ENCODE measurements at places on chromosomes 7 and 10.
A peak's percentile ranks its signal among the peaks of the same experiment; 100 is the strongest.

DNA sequence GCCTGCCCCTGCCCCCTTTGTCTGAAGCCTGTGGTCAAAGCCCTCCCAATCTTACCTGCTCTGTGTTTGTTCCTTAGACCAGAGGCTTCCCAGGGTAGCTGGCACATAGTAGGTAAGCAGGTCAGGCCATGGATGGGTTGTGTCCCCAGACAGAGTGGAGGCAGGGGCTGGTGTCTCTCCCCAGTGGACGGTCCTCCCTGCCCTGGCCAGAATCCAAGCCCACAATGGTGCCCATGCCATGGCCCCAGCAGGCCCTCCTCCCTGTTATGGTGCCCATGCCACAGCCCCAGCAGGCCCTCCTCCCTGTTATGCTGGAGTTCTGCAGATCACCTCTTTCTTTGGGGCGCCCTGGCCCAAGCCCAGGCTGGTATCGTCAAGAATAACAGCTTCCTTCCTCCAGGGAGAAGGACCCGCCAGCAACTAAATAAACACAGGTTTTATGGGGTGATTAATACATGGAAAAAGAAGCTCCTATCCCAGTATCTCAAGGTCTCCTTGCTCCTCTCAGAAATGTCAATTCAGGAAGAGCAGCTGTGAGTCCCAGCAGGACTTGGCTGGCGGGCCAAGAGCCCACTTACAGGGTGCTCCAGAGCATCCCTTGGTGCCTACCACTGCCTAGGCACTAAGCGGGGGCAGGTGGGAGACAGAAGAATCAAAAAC is 82.0 kb downstream of the NEURL1 start:
- no peak for DNase-seq

GRCh38 chr7:1234881-1235500 is 2.3 kb downstream of the UNCX start:
- no peak for DNase-seq

- DNase-seq: no peak
Observed at GRCh38 chr10:122303271-122304053, 32.4 kb downstream of the BTBD16 start.

- no peak for DNase-seq
Observed at GRCh38 chr7:111568419-111568818, 6.1 kb upstream of the IMMP2L start.

- peak; percentile 32 for DNase-seq
Observed at GRCh38 chr10:3401491-3401938, 228.9 kb upstream of the PITRM1 start.

DNA sequence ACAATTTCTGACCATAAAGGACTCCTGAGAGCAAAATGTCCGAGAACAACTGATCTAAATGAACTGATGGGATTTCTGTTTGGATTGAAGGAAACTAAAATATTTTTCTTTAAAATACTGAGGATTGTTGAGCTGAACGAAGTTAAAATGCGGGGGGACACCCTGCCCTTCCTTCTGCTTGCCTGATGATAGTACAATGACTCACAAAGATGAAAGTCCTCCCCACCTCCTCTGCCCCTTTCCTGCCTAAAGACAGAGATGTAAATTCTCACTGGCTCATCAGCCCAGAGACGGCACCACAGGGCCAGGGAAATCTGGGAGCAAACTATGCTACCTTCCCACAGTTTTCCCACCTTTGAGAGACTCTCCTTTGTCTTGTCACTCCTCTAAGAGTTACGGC is 180.6 kb downstream of the PHTF2 start:
- DNase-seq: no peak

DNA sequence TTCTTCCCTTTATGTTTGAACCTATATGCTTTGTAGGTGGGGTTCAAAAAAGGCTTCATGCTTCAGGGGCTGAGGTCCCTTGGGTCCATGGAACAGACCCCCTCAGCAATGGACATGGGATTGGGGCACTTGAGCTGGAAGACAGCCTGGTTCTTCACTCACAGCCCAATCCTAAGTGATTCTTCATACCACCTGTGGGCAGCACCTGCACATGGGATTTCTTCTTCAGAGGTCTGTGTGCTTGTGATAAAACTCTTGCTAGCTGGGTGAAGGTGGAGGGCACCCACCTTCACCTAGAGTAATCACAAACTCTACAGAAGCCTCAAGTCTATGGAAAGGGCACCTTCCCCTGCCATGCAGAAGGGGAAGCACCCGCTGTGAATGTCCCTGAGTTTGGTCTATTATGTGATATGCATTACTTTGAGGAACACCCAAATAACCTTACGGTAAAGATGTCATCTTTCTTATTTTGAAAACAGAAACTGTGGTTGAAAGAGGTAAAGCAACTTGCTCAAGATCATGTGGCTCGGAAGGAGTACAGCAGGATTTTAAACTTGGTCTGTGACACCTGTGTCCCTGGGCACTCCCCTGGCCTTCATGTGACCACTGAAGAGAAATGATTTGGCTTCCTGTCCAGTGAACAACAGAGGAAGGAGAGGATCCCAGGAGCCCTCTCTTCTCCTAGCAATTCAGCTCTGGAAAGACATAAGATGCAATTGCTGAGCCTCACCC is 469.5 kb upstream of the ZMIZ1 start:
- DNase-seq: no peak

GRCh38 chr10:60883187-60883586 is 60.8 kb downstream of the RHOBTB1 start:
- DNase-seq: no peak

GRCh38 chr10:119526621-119527592 is 15.6 kb downstream of the RGS10 start:
- DNase-seq: no peak

- DNase-seq: no peak
Observed at GRCh38 chr7:109126404-109127050, 556.9 kb downstream of the DNAJB9 start.

DNA sequence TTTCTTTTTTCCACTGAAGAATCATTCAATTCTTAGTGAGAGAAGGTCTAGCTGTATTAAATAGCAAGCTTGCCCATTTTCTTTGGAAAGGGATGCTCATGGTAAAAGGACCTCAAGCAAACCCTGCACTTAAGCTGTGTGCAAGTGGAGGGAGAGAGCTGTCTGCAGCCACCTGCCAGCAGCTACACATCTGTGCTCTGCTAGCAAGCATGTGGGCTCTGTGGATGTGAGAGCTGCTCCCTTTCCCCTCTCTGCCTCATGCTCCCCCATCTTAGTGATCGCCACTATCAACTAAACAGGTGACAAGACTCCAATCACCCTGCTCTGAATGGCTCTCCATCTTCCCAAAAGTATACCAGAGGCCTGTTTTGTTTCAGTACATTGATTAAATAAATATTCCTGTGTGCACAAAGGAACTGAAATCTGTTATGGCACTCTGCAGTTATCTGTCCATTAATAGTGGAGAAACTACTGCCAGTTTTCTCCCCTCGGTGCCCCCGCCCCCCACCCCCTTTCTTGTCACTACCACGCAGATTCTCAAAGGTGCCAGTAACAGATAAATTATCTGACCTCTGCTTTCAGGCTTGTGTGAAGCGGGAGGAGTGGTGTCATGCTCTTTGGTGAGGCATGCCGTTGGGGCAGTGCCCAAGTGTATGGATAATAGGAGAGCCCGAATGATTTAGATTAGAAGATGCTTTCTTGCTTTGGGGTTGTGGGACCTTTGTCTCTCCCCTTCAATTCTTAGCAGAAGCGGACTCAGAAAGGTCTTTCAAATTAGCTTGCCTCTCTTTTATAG is 26.4 kb downstream of the AUTS2 start:
- no peak for DNase-seq

DNA sequence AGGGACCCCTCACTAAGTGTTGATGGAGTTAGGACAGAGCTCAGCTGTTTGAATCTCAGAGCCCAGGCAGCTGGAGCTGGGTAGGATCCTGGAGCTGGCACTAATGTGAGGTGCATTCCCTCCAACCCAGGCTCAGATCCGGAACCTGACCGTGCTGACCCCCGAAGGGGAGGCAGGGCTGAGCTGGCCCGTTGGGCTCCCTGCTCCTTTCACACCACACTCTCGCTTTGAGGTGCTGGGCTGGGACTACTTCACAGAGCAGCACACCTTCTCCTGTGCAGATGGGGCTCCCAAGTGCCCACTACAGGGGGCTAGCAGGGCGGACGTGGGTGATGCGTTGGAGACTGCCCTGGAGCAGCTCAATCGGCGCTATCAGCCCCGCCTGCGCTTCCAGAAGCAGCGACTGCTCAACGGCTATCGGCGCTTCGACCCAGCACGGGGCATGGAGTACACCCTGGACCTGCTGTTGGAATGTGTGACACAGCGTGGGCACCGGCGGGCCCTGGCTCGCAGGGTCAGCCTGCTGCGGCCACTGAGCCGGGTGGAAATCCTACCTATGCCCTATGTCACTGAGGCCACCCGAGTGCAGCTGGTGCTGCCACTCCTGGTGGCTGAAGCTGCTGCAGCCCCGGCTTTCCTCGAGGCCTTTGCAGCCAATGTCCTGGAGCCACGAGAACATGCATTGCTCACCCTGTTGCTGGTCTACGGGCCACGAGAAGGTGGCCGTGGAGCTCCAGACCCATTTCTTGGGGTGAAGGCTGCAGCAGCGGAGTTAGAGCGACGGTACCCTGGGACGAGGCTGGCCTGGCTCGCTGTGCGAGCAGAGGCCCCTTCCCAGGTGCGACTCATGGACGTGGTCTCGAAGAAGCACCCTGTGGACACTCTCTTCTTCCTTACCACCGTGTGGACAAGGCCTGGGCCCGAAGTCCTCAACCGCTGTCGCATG is 5.2 kb downstream of the CHPF2 start:
- no peak for DNase-seq

GRCh38 chr7:47328392-47329319 is 253.3 kb downstream of the TNS3 start:
- DNase-seq: no peak

DNA sequence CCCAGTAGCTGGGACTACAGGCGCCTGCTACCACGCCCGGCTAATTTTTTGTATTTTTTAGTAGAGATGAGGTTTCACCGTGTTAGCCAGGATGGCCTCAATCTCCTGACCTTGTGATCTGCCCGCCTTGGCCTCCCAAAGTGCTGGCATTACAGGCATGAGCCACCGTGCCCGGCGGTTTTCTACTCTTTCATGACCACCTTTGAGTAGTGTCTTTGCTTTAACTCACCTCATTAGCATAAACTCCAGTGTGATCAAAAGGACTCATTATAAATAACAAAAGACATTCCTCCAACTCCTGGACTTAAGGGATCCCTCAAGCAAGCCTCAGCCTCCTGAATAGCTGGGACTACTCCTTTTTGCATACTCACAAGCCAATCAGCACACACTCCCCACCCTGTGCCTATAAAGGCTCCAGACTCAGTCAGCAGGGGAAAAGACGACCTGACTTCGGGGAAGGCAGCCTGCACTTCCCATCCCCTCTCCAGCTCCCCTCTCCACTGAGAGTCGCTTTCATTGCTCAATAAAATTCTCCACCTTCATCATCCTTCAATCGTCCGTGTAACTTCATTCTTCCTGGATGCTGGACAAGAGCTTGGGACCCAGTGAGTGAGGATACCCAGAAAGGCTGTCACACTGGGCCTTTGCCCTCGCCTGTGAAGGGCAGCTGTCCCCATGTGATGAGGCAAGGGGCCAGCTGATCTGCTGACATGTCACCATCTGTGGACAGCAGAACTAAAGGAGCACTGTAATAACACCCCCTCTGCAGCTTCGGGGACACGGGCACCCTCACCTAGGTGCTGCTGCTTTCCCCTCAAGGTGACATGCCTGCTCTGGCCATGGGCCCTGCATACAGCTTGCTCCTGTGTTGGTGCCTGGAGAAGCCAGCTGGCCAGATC is 35.0 kb upstream of the EIF4H start:
- no peak for DNase-seq

- DNase-seq: no peak
Observed at GRCh38 chr10:95346715-95347401, 56.1 kb upstream of the PDLIM1 start.

GRCh38 chr7:2968616-2969397 is 74.9 kb downstream of the CARD11 start:
- DNase-seq: no peak

DNA sequence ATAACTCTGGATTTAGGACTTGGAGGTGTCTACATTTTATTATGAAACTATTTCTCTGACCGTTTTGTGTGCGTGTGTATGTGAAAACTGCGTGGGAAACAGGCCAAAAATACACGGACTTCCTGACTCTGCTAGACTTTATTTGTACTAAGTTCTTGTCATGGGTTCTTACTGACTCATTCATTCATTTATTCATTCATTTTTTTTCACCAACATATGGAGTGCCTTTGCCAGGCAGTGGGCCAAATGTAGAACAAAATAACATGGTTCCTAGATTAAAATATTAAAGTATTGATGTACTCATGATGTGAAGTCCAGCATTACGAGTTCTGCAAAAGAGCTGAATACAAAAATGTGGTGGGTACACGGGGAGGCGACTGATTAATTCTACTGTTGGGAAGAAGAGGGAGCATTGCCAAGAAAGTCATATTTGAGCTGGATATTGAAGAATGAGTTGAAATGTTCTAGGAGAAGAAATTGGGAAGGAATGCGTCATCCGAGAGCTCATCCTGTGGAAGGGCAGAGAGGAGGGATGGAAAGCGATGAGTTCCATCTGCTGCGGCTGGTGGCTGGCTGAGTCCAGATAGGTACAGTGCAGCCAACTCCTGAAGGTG is 24.6 kb downstream of the CACNB2 start:
- peak; percentile 70 for DNase-seq

DNA sequence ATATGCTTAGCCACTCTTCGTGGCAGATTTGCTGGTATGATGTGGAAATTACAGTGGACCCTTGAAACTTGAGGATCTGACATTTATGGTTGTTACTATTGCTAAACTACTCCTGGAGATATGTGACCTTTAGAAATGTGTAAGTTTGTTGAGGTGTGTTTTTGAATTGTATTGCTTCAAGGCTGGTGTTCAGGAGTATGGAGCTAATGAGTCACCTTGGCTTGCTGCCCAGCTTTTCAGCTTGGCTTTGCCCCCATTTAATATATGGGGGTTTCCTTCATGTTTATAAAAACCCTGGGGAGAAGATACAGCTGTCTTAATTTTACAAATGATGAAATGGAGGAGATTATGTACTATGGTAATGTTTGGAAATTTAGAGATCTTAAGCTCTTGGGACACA is 11.6 kb downstream of the HBP1 start:
- peak; percentile 89 for DNase-seq

DNA sequence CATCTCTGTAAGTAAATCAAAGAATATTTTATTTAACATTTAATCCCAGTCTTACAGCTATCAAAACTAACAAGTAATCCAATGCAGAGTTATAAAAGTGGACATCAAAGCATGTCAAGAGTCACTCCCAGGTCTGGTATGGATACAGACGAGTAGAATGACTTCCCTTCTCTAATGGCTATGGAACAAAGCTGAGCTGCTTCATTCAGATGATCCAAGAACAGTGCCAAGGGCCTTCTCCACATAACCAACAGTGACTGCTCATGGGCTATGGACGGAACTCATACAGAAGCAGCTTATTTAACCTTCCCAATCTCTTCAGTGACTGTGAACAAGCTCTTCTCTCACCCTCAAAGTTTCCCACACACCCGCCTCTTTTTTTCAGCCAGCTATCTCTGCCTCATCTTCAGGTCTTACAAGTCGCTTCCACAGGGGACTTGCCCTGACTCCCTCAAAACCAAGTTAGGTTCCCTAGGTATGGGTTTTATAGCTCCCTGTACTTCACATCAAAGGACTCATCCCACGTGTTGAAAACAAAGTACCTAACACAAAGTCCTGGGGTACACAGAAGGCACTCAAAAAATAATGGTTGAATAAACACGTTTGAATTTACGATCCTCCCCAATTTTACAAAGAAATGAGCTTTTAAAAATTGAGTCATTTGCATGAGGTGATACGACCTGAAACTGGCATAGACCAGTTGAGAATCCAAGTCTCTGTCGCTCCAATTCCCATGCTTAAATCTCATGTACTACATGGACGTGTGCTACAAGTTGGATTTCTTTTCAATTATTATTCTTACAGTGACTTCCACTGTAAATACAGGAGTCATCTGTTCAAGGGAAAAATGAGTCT is 3.1 kb downstream of the USP6NL start:
- no peak for DNase-seq

- DNase-seq: no peak
Observed at GRCh38 chr10:50850578-50851230, 34.7 kb downstream of the A1CF start.
